Adipocyte (in vitro differentiated cells): ENCODE measurements at places on chromosomes 11 and 22.
A peak's percentile ranks its signal among the peaks of the same experiment; 100 is the strongest.

- DNase-seq = peak; percentile 64
Measured at GRCh38 chr11:10742460-10743208, 8.4 kb upstream of the CTR9 start.

DNA sequence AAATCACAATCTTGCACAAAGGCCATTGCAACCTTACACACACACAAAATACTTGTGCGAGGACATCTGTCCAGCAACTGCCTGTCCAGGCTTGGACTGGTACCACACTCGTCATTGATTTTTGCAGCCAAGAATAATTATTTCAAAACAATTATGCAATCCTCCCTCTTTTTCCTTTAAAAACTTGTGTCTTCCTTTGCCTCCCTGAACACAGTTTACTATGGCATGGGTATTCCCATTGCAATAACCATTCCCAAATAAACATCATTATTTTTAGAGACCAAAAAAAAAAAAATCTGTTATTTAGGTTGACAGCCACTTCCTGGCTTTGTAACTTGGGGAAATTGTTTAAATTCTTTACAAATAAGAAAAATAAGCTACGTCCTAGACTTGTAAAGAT lies 54.0 kb downstream of the C11orf91 start:
- no peak for DNase-seq

- DNase-seq = peak; percentile 38
Measured at GRCh38 chr11:35919244-35919643, 24.6 kb upstream of the LDLRAD3 start.

GRCh38 chr11:1473011-1473628 lies 13.5 kb downstream of the MOB2 start:
- no peak for DNase-seq

DNA sequence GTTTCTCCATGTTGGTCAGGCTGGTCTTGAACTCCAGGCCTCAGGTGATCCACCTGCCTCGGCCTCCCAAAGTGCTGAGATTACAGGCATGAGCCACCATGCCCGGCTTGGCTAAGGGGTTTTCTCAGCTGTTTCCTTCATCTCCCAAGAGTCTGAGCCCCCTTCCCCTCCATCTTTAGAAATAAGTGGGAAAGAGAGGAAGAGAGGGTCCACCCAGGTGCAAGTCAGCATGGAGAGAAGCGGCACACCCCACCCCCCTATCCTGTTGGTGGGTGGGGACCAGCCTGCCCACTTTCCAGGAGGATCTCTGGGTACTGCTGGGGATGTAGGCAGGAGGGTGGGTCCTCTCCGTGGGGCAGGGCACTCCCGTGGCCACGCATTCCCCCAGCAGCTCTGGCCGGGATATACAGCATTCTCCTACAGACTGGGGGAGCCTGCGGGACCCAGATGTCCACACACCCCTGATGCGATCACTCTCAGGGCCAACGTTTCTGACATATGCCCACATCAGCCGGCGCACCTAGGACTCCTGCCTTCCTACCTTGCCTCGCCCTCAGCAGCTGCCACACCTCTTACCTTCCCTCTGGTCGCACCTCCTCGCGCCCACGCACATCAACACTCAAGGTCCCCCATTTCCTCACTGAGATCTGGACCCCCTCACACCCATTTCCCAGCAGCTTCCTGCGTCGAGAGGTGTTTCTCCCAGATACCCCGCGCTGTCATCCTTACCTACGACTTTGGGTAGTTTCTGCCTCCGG lies 8.9 kb downstream of the SCARF2 start:
- no peak for DNase-seq

DNA sequence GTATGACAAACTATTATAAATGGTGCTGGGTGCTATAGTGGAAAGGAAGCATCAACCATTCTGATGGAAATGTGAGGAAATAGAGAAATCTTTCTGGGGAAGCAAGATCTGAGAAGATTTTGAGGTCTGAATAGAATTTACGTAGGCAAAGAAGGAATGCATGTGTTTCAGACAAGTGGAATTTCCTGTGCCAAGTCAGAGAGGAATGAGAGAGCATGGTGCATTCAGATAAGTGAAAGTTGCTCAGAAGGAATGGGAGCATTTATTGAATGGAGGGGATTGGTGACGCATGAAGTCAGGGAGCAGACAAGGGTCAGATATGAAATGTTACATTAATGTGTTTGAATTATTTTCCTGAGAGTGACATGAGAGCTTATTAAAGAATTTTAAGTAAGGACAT lies 725.5 kb downstream of the METTL15 start:
- DNase-seq = peak; percentile 84

DNA sequence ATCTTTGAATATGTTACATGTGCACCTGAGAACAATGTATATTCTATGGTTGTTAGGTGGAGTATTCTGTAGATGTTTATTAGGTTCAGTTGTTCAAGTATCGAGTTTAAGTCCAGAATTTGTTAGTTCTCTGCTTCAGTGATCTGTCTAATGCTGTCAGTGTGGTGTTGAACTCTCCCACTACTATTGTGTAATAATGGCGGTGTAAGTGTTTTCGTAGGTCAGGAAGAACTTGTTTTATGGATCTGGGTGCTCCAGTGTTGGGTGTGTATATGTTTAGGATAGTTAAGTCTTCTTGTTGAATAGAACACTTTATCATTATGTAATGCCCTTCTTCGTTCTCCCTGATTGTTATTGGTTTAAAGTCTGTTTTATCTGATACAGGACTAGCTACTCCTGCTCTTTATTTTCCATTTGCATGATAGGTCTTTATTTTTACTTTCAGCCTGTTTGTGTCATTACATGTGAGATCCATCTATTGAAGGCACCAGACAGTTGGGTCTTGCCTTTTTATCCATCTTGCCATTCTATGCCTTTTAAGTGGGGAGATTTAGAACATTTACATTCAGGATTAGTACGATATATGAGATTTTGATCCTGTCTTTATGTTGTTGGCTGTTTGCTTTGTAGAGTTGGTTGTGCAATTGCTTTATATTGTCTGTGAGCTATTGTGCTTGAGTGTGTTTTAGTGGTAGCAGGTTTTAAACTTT lies 121.6 kb downstream of the DDX10 start:
- no peak for DNase-seq

DNA sequence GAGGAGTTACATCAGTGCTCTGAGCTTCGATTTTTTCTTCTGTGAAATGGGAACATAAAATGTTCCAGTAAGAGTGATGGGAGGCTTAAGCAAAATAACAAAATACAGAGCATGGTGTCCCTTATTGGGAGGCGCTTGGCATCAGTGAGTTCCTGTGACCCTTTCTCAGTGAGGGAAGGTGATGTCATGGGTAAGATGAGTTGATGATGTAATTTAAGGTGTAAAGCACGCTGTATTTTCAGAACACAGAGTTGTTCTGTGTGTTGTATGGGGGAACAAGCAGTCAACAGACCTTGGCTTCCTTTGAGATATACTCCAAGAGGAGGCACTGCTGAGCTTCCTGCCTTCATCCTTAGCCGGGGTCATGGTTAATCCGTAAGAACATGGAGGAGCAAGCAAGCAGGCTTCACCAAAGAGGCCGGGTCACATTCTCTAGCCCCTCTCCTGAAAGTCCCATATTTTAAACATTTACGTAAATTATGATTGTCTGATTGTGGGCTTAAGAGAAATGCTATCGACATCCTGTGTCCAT lies 266.7 kb downstream of the LARGE1 start:
- DNase-seq = no peak

DNA sequence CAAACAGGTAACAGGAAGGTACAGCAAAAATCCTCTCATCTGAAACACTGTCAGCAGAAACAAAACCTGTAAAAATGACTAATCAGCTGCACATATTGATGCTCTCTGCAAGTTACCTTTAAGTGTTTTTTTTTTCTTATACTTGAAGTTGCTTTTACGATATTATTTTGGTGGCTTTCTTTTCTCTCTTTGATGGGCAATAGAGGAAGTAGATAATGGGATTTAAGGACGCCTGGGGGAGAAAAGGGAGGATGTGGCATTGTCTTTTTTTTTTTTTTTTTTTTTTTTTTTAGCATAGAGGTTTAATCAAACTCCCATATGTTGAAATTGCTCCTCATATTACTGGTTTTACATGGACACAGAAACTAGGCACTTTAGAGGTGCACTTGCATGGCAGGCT lies 11.4 kb upstream of the ADSL start:
- no peak for DNase-seq

- no peak for DNase-seq
Measured at GRCh38 chr11:32479291-32479690, 44.0 kb upstream of the WT1 start.

DNA sequence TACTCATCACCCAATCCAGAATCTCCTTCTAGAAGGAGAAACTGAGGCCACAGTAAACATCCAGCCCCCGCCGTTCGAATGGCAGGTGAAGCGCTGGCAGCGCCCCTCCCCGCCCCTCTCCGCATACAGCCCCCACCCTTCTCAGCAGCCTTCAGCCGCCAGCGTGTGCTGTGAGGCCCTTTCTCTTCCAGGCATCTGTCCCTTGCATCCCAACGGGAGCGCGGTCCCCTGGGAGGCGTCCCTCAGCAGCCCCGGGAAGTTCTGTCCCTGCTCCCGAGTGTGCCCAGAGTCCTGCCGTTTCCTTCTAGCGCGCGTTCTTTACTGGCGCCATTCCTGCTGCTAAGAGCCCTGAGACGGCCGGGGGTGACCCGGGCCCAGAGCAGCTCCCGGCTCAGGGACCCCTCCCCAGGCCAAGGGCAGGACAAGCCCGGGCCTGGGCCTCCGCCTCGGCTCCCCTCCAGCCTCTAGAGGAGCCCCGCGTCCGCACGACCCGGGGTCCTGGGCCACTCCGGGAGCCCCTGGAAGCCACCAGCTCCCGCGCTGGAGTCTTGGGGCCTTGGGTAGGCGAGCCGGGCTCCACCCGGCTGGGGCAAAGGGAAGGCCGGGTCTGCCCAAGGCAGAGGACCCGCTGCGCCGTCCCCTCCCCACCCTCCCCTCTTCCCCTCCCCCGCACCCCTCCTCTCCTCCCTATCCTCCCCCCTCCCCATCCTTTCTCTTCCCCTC lies 450.4 kb downstream of the OPCML start:
- no peak for DNase-seq

GRCh38 chr22:44450503-44450902 lies 47.5 kb downstream of the RTL6 start:
- no peak for DNase-seq

GRCh38 chr11:122897606-122898210 lies 15.1 kb downstream of the JHY start:
- peak; percentile 54 for DNase-seq

GRCh38 chr11:65859095-65859811 lies 980 bp upstream of the MUS81 start:
- peak; percentile 99 for DNase-seq

DNA sequence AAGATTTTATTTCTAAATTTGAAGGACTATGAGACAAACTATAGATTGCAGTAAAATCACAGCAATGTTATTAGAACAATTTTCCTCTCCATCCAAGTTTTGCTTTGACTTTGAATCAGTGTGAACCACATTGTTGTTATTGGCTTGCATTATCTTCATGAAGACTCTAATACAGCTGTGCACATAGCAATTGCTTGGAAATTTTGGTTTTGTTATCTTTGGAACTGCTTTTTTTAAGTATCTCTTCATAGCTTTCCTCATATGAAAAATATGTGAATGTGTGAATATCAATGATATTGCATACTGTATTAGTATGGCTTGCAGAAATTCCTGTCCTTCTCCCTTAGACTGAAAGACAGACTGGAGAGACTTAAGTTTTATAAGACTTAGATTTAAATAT lies 666.6 kb downstream of the LUZP2 start:
- peak; percentile 80 for DNase-seq

- DNase-seq = no peak
Measured at GRCh38 chr22:38264322-38264843, 8.4 kb downstream of the TMEM184B start.

DNA sequence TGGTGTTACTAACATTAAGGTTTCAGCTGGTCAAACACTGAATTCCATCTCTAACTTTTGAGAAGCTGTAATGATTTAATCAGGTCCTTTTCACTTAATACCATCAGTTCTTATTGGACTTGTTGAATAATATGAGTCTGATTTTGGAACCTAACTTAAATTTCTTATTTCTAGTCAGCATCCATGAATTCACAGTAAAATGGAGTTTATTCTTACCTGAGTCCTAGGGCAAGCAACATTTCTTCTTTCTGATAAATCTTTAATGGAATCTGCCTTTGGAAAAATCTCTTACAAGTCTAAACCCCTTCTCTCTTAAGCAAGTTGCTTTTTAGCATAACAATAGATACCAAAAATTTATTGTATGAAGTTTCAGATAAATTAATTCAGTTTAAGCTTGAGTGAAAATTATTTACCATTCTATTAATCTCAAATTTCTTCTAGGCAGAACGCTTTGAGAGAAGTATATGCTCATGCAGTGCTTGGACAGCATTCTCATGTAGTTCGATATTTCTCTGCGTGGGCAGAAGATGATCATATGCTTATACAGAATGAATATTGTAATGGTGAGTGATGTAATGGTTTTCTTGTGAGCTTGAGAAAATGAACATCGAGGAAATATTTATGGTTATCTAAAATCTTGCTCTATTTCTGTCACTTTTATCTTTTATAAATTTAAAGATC lies 3.4 kb downstream of the WEE1 start:
- DNase-seq = peak; percentile 48

DNA sequence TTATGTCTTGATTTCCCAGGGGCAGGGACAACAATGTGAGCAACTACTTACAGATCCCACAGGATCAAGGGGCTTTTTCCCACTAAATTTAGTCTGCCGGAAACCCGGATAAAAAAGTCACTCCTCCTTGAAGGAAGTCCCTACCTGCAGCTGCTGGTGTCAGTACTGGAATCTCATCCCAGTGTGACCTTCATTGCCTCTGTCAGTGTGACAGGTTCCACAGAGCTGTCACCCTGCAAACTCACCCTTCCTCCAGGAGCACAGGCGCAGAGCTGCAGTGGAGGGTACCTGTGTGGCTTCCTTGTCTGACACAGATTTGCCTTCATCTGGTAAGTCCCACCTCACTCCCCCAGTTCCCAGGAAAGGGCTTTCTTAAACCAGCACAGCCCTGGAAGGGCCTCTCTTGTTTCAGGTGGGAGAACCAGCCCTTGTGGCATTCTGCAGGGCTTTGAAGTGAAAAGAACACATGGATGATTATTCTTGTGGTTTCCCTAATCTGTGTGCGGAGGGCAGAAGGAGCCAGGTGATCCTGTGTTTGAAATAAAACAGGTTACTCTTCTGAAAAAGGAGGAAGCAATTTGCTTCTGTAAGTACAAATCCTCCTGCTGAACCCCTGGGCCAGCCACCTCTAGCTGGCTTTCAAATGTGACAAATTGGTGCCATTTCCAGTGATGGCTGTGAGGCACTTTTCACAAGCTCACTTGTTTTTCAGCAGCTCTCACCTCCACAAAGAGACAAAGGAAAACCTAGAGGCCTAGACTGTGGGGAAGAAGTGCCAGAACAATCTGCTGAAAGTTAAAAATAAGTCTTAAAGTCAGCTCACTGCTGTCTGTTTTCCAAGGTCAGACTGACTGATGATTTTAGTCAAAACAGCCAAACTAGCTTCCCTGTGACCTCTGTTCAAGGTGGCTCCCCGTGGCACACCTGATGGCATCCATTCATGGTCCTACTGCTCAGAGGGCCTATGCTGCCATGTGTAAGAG lies 9.2 kb upstream of the PRSS23 start:
- DNase-seq = no peak

GRCh38 chr22:23569716-23570115 lies 10.4 kb downstream of the IGLL1 start:
- no peak for DNase-seq

- no peak for DNase-seq
Measured at GRCh38 chr11:3834664-3835461, 5.9 kb downstream of the RHOG start.

GRCh38 chr11:93517041-93517440 lies 26.1 kb downstream of the SMCO4 start:
- no peak for DNase-seq
